ENCODE measurements at places on chromosomes 13 and 19.

DNA sequence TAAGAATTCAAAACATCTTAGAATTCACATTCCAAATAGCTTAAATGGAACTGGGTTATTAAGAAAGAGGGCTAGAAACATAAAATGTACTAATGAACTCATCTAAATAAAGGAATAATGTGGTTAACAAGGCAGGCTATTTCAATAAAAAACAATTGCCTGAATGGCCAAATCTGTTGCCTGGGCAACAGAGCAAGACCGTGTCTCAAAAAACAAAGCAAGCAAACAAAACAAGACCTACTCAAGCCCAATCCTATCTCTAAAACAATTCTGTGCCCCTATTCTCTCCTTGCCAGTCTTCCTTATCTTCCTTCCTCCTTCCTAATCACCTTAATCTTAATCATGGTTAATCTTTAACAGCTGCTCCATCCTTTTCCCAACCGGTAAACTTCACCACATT lies 12.1 kb downstream of the IGFL1 start:
- DNase-seq: no peak

GRCh38 chr19:48501494-48502349 lies 9.9 kb downstream of the LMTK3 start:
- peak; percentile 97 for DNase-seq

- no peak for DNase-seq
Measured at GRCh38 chr13:110521946-110522345, 39.6 kb downstream of the RAB20 start.

DNA sequence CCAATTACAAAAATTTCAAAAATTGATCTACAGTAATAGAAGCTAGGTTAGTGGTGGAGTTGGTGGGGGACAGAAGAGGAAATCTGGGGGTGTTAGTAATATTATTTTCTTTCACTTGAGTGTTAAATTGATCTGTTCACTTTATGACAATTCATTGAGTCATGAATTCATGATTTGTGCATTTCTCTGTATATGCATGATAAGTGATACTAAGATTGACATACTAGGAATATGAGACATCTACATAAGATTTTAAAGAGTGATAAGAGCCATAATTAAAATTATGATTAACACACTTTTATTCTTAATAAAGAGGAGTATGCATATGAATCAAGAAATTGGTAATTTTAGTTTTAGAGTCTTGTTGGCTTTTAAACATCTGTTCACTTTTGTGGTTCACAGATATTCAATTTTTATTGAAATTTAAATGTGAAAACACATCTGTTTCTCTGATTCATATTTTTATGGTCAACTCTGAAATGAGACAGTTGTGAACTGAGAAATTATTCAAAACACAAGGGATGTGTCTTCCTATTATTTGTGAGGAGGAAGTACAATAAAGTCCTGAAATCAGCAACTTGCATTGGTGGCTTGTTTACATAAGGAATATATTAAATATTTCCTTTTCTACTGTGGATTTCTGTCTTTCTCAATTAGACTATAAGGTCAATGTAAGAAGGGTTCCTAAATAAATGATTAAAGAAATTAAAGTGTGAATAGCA lies 196.5 kb downstream of the ITGBL1 start:
- no peak for DNase-seq

DNA sequence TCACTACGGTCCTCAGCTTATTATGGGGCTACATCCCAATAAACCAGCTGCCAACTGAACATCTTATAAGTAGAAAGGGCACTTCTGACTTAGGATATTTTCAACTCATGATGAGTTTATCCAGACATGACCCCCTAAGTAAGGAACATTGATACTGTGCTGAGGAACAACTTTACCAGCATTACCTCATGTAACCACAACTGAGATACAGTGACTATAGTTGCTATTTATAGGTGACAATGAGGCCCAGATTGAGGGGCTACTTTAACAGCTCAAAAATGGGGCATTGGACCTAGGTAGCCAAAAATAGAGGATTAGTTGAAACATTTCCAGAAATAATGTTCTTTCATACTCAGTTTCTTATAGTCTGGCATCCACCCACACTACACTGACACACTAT lies 26.8 kb downstream of the SKA3 start:
- no peak for DNase-seq

DNA sequence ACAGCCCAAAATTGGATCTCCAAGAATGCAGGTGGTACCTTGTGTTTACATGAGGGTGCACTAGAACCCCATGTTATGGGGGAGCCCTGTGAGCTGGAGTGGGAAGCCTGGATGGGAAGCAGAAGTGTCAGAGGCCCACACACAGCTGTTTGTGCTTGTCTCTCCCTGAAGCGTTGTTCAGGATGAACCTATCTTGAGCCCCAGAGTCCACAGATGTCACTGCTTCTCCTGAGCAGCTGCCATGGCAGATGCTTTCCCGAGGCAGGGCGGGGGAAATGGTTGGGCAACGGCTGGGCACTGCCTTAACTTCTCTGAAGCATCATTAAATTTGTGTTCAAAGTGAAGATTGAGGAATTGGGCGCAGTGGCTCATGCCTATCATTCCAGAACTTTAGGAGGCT lies 17.1 kb upstream of the CHST8 start:
- no peak for DNase-seq

- DNase-seq: no peak
Measured at GRCh38 chr13:95714142-95714832, 37.3 kb downstream of the DNAJC3 start.

DNA sequence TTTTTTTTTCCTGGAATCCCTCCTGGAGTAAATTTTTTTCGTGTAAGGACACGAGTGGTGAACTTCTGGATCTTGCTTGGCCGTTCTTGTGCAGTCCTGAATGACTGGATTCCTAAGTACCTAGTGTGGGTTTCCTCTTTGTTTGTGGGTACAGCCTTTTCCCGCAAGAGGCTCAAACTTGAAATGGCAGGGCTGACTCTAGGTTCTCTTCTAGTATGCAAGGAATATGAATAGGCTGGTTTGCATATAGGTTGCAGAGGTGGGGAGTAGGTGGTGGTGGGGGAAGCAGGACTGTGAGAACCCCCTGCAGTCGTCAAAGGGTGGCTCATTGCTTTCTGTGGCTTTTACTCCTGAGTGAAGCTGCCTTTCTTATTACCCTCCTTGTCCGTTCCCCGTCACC lies 13.6 kb downstream of the UBAC2 start:
- no peak for DNase-seq

DNA sequence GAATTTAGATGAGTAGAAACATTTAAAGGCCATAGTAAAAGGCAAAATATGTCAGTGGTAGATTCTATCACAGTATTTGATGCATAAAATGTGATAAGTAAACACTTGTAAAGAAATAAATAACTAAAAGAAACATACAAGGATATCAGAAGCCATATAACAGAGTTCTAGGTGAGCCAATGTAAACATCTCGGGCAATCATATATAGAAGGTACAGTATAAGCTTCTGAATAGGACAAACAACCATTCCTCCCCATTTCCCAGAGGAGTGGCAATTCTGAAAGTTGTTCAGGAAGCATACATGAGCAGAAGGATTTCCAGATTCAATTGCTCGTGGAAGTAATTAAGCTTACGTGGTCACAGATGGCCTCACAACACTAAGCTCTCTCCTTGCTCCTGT lies 267.3 kb downstream of the LHFPL6 start:
- no peak for DNase-seq

- DNase-seq: peak; percentile 26
Measured at GRCh38 chr19:6802336-6803035, 30.0 kb downstream of the VAV1 start.

DNA sequence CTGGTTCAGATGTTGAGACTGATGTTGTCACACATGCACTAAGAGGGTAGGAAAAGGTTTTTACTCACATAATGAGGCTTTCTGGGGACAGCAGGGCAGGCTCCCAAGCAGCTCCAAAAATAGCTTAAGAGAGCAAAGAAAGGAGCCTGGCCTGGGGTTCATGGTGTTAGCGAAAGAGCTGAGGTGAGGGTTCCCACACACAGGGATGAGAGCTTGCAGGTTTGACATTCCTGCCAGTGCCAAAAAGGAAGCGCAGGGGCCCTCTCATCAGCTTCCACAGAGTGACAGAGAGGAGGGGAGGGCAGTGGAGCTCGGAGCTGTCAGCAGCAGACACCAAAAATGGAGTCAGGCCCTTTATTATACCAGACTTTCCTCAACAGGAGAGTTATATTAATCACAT lies 65.5 kb upstream of the FAM216B start:
- no peak for DNase-seq

DNA sequence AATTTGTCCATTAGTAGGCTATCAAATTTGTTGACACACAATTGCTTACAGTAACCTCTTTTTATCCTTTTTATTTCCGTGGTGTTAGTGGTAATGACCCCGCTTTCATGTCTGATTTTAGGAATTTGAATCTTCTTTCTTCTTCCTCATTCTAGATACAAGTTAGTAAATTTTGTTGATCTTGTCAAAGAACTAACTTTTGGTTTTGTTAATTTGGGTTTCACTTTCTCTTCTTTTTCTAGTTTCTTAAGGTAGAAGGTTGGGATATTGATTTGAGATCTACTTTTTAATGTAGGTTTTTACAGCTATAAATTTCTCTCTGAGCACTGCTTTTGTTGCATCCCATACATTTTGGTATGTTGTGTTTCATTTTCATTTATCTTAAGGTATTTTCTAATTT lies 53.3 kb upstream of the SLC7A1 start:
- no peak for DNase-seq

- DNase-seq: peak; percentile 34
Measured at GRCh38 chr13:110305949-110306339, 1.0 kb downstream of the COL4A1 start.

DNA sequence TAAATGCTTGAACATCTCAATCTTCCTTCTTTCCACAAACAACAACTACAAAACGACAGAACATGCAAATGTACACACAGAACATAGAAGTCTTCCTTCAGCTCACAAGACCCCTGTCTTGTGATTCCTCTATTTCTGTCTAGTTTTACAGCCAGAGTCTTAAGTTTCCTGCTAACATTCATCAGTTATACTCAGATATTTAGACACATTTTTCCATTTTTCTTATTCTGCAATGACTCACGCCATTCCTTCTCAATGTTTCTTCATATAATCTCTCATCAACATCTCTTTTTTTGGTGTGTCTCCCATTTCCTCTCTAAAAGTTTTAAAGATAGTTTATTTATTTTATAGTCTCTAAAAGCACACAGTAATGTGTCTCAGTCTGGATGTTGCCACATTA lies 1872.9 kb upstream of the PCDH20 start:
- DNase-seq: no peak

GRCh38 chr13:96379967-96380366 lies 290.1 kb downstream of the HS6ST3 start:
- DNase-seq: no peak

GRCh38 chr13:97369261-97369893 lies 64.6 kb upstream of the RAP2A start:
- DNase-seq: peak; percentile 26

DNA sequence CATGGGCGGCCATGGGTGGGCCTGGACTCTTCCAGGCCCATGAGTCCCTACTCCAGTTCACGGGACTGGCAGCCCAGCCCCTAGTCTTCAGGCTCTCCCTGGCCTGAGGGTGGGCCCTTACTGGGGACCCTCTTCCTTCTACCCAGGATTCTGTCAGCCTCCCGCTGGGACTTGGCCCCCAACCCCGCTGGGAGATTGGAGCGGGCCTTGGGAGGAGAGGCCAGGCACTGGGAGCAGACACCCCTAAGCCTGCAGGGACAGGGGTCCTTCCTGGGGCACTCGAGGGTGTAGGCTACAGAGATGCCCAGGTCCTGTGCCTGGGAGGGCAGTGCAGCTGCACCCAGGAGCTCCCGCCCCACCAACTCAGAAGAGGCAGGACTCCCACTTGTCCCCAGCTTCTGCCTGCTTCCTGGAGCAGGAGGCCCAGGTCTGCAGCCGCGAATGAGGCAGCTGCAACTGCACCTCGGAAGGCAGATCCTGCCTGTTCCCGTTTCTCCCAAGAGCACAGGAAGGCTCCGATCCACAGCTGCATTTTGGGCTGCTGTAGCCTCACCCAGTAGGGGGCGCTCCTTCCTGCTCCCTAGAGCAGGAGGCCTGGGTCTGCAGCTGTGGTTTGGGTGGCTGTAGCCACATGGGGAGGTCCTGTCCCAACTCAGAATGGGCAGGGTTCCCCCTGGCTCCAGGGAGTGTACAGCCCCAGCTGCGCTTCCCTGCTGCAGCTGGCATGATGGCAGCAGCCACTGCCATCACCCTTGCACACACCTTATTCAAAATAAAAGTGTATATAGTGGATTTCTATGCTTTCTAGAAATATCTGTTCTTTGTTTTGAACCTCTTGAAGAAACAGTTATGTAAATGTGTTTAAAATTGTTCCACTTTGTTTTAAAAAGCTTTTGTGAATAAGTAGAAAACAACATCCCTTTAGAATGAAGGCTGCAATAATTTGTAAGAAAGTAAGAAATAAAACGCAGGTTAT lies 46.8 kb downstream of the TEX26 start:
- no peak for DNase-seq

DNA sequence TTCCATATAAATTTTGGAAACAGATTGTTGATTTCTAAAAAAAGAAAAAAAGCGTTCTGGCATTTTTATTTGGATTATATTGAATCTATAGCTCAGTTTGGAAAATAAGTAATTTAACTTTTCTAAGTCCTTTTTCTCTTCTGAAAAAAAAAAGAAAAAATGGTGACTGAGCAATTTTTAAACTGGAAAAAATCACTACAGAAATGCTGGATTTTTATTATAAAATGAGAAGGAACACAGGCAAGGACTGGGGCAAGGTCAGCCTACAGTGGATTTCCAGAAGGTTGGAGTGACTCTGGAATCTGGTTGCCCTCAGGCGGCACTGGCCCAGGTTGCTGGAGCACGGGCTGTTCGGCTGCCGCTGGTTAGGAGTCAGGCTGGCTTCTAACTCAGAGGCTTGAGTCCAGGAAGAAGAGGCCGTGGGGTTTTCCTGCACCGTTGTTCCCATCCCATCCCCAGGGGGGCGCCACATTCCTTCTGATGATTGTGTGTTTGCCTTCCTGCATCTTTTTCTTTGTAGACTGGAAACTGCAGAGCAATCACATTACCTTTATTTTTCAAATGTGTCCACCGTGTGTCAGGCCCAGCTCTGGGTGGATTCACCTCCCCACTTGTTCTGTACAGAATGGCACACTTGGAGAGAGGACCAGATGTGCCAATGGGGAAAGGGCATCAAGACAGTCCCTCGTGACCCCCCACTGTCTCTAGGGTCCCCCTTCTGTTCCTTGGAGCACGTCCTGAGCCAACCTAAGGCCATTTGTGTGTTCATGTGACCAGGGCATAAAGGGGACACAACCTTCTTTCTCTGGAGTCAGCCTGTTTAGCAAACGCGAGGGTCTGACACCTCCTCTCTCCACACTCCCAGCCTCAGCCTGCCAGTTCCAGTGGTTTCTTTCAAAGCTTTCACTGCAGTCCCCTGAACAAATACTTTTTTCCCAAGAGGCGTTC lies 44.5 kb upstream of the GTF3A start:
- DNase-seq: peak; percentile 18

All from NCI-H774 (cell line).